ENCODE measurements at places on chromosomes 7 and 10.

DNA sequence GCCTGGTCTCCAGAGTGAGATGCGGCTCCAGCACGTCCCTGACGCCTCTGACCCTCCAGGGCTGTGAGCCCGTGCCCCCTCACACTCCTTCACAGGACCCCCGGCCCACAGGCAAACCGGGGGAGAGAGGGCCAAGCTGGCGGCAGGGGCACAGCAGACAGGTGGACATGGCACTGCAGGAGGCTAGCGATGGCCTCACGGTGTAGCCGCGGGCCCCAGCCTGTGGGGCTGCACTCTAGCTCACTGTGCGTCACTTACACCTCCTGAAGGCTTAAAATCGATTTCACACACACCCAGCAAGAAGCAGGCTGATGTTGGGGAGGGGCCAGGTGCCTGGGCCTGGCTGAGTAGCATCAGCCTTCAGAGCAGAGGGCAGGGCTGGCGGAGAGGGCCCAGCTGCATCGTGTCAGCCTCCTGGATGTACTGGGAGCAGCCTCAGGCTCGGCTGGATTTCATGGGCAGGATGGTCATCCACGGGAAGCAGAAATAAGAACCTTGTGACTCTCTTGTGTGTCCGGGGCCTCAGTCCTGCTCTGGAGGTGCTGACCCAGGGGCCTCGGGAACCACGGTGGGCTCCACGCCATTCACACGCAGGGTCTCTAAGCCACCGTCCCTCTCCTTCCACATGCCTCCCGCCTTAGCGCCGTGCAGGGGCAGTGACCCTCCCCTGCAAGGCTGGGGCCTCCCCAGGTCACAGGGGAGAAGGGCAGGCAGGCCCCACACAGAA lies 19.4 kb upstream of the KNDC1 start:
- no peak for DNase-seq

GRCh38 chr7:143900230-143900766 lies 1.7 kb downstream of the TCAF1 start:
- peak; percentile 61 for DNase-seq

DNA sequence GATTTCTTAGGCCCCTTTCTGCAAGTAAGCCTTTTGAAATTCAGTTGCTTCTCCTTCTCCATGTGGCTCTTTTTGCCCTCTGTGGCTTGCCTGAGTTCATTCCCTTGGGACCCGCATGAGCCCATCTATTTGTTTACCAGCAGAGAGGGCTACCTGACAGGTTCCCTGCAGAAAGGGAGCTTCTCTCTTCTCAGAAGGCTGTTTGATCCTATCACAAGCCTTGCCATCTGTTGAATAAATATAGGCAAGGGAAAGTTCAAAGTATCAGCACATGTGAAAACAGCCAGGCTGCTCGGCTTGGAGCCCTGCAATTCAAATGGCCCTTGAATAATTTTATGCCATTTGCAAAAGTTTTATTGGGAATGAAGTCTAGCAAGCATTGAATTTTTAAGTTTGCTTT lies 720.2 kb upstream of the FZD8 start:
- no peak for DNase-seq

DNA sequence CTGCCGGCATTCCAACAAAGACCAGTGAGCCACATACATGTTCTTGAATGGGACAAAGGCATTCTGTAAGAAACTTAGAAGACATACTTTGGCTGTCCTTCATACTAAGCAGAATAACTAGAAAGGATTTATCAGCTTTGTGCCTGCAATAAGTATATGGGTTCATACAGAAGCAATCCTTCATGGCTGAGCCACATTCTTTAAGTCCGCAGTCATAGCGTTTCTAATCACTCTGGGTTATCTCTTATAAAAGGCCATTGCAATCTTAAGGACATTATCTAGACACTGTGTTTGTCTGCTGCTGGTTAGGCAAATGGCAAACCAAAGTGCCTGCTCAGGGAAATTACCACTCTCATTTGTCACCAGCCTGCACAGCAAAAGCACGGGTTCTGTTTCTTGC lies 488.4 kb downstream of the ACTR3B start:
- no peak for DNase-seq

GRCh38 chr7:16960337-16960965 lies 78.7 kb upstream of the AGR3 start:
- DNase-seq: no peak

- no peak for DNase-seq
Observed at GRCh38 chr7:66768865-66769832, 28.6 kb downstream of the RABGEF1 start.

DNA sequence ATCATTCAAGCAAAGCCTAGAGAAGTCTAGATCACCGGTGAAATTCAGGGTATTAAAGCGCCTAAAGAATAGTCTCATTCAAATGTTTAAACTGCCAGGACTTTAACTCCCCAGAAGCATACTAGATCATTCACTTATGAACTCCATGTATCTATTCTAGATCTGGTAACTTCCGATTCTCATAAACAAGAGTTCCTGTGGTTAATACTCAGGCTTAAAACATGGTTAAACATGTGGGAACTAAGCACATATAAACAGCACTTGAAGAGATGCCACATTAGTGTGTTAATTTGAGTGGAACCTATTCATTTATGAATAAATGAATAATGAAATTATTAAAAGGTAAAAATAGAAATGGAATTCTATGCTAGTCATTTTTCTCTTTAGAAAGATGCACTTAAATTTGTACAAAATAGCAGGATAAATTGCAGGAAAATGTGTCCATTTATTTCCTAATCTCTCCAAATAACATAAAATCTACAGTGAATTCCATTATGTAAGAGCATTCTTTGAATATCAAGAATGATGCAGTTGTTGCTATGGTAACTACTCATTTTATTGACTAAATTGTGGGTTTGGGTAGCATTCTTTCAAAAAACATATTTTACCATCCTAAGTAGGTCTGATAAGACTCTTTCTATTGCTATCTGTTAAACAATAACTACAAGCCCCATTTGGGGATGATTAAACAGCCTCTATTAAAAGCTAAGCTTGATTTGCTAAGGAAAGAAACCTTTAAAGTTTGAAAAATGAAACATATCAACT lies 147.6 kb upstream of the TMEM168 start:
- no peak for DNase-seq

DNA sequence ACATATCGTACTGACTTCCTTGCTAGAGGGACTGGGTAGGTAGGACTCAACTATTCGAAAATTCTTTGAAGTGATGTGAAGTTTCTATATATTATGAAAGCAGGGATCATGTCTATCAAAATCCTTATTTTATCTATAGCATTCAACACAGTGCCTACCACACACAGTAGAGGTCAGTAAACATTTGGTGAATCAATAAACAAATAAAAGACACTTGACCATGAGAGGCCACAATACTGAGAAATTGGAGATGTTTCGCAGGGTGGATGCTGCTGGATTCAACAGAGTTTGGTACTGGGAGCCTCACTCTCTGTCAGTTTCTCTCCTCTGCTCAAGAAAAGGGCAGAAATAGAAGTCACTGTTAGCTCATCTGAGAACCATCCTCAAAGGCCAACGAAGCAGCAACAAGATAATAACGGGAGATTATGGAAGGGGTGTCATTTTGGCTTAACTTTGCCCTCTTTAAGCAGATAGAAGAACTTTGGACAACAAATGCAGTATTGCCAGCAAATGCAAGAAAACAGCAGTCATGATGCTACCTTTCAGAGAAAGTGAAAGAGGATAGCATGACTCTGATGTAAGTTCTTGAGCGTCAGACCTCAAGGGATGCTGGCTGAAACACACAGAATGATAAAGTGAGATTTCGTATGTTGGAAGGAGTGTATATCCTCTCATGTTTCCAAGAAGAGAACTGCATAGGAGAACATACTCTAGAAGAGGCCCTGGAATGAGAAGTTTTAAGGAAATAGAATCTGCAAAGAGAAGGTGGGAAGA lies 107.6 kb downstream of the SEMA3E start:
- no peak for DNase-seq

GRCh38 chr7:3156508-3156907 lies 112.8 kb upstream of the CARD11 start:
- DNase-seq: no peak

- no peak for DNase-seq
Observed at GRCh38 chr10:31873724-31874123, 54.9 kb downstream of the ARHGAP12 start.
